Gastroesophageal sphincter (tissue), 4 donors: ENCODE measurements at places on chromosomes 1 and 21. TPM values are rescaled to one million over a fixed set of nuclear protein-coding genes. Genes with fewer than 3 reads are reported as not detected.

The IGSF21 gene
- 2.0 TPM for total RNA-seq

GRCh38 chr21:44752671-44753235, 41.4 kb upstream of the TSPEAR start:
- ATAC-seq = no peak

GRCh38 chr1:57633056-57633455, 209.2 kb upstream of the DAB1 start:
- no peak for ATAC-seq

- ATAC-seq = no peak
Observed at GRCh38 chr1:181396171-181396670, 87.1 kb upstream of the CACNA1E start.

- ATAC-seq = peak; percentile 51
Observed at GRCh38 chr1:55987491-55988249, 591.7 kb downstream of the PLPP3 start.

The PRELP gene
- total RNA-seq = 63.9 TPM

The USH2A gene
- 0.39 TPM for total RNA-seq

The LMX1A gene
- 0.13 TPM for total RNA-seq

The CXADR gene
- 7.6 TPM for total RNA-seq
